ENCODE measurements at places on chromosomes 2 and 18.
A peak's percentile ranks its signal among the peaks of the same experiment; 100 is the strongest.

DNA sequence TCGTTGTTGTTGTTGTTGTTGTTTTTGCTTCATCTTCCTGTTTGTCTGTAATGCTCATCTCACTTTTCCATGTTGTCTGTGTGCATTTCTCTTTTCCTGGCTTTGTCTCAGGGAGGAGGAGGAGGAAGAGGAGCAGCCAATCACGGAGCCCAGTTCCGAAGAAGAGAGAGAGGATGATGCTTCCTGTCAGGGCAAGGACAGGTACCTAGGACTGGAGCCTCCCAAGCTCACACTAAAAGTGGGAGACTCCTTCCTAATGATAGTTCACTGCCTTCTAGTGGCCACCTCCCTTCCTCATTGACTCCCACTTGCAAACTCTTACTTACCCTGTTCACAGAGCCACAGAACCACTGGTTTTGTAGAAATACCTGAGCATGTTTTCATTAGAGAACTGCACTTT is 179.6 kb downstream of the TPGS2 start:
- no peak for DNase-seq

DNA sequence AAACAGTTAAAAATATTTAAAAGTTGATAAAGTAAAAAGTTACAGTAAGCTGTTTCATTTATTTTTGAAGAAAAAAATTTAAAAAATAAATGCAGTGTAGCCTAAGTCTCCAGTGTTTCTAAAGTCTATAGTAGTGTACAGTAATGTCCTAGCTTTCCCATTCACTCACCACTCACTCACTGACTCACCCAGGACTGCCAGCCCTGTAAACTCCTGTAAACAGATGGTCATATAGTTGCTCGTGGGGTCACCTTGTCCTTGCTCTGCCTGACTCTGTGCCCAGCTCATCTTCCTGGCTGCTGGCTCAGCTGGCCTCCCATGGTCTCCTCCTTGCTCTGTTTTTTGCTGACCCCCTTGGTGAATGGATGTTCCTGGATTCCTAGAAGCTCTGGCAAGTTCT is 180.3 kb downstream of the VAPA start:
- no peak for DNase-seq

DNA sequence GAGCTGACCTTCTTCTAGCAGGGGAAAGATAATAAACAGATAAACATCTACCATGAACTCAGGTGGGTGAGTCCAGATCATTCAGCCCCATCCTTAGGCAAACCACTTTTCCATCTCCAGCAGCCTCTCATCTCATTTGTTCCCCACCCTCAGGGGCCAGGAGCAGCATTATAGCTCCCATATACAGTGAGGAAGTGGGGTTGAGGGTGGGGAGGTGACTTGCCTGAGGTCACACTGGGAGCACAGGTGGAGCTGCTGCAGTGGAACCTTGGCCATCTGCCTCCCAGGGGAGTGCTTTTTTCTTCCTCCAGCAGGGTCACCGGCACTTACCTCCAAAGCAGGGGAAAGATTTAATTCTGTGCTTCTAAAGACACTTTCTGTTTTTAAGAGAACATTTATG is 212.5 kb upstream of the SMAD2 start:
- DNase-seq, result no peak

DNA sequence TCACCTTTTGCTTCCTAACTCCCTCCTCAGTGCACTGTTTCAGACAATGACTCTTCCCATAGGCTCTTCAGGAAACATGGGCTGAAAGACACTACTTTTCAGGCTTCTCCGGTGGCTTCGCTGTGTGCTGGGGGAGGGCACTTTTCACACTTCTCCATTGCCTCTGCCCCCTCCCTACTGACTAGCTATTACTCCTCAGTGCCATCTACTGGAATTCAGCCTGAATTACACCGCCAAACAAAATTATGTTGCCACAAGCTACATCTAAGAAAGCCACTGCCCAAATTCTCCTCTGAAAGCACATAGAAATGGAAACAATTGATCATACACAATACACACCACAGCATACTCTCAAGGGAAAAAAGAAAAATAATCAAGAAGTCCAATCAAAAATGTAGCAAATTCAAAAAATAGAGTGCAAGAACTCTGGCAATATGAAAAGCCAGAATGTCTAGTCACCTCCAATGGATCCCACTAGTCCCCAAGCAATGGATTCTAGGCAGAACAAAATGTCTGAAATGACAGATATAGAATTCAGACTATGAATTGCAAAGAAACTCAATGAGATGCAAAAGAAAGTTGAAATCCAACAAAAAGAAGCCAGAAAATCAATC is 1139.4 kb upstream of the GYPC start:
- DNase-seq, result peak; percentile 29

DNA sequence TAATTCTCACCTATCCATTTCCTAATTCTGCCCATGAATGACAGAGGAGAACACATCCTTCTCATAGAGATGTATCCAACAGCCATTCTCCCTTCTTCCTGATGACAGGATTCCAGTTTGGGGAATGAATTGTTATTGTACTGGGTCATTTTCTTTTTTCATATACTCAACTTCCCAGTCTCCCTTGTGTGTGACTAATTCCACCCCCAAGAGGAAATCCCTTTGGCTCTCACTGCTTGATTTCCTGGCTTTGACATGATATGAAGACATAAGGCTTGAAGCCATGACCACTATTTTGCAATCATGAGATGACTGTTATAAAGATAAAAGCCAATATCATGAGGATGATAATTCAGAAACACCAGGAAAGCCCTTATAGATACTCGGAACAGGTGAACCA is 384.7 kb upstream of the ACVR2A start:
- DNase-seq, result peak; percentile 75

DNA sequence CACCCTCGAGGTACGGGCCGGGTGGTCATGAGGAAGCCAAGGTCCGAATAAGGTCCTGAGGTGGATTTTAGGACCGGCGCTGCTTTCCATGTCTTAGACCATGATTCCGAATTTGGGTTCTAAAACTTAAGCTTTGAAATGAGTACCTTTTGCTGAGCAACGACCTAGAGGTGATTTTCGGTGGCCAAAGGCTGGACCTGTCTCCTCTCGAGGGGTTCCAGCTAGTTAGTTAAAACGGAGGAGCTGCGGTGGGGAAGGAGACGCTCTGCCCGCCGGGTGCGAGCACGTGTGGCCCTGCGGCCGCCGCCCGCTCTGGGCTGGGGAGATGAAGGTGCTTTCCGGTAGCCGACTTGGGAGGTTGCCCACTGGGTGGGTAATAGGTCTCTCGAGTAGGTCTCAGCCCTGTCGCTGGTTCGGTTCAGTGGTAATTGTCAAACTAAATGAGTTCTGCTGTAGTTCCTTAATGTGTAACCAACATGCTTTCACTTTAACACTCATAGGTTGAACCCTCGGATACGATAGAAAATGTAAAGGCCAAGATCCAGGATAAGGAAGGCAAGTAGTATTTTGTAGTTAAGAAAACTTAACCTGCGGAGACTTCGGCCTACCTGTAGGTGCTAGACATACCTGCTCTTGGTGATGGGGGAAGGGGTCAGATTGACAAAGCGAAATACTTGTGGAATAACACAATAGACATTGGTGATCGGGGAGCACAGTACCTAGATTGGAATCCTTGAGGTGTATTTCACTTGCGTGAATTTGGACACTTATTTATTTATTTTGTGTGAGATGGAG is 572 bp downstream of the RPS27A start:
- peak; percentile 17 for DNase-seq

GRCh38 chr2:111982822-111983221 is 72.2 kb upstream of the TMEM87B start:
- no peak for DNase-seq

- no peak for DNase-seq
These were observed 8.2 kb downstream of the PER2 start for GRCh38 chr2:238280083-238280825.

DNA sequence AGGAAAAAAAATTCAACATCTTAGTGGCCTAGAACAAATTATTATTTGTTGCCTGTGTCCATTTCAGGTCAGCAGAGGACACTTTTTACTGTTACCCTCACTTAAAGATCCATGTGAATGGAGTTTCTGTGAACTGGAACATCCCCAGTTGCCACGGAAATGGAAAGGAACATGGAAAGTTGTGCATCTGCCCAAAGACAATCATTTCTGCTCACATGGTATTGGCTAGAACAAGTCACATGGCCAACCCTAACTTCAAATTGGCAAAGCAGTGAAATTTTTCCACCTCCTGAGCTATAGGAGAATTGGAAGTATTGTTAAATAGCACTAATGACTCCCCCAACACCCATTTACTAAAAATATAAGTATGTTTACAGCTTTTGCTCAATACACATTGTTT is 71.2 kb upstream of the CCBE1 start:
- DNase-seq, result no peak

DNA sequence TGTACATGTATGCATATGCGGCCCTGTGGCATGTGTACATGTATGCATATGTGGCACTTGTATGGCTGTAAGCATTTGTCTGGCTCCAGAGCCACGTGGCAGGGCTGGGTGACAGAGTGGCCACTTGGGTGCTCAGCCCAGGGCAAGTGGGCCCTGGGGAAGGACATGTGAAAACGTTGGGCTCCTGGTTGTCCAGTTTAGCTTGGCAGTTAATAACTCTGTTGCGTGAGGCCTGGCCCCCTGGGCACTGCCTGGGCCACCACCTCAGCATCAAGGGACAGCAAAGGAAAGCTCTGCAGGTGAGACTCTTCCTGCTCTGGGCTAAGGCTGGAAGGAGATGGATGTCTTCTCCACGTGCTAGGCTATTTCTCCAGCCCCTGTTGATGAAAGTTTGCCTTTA is 119.9 kb downstream of the CTIF start:
- DNase-seq, result no peak

GRCh38 chr2:28898048-28898447 is 3.6 kb downstream of the WDR43 start:
- DNase-seq, result no peak

DNA sequence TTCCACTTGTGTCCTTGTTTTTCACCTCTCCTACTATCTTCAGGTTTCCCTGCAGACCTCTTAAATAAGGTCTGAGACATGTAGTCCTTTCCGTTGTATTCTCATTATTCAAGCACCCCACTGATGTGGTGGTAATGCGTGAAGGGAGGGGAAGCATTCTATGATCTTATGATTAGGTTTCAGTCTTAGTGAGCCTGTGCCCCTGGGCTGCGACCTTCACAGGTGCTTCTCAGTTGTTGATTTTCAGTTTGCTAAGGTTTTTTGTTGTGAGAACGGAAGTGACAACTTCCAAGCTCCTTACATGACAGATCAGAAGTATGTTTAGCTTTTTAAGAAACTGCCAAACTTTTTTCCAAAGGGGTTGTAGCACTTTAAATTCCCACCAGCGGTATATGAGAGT is 41.3 kb downstream of the VPS54 start:
- DNase-seq, result no peak

DNA sequence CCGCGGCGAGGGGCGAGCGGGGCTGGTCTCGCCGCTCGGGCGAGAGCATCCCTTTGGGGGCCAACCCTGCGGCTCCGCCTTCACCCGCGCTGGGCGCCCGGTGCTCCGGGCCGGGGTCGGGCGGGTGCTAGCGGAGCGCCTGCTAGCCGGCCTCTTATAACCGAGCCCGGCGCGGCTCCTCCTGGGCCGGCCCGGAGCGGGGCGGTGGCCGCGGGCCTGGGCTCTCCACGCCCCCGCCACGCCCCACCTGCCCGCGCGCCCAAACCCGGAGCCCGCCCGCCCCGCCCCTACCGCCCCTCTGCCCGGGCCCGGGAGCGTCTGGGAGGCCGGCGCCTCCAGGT is at the start of gene FOXI3:
Gene FOXI3 (minus strand): TSS at position 129 of the 341 bp plus-strand sequence. CDS start 158 bp downstream, outside the sequence.
- no peak for DNase-seq

GRCh38 chr2:50641633-50642032 is 390.3 kb downstream of the NRXN1 start:
- no peak for DNase-seq

GRCh38 chr2:107337209-107337898 is 451.4 kb upstream of the ST6GAL2 start:
- no peak for DNase-seq

DNA sequence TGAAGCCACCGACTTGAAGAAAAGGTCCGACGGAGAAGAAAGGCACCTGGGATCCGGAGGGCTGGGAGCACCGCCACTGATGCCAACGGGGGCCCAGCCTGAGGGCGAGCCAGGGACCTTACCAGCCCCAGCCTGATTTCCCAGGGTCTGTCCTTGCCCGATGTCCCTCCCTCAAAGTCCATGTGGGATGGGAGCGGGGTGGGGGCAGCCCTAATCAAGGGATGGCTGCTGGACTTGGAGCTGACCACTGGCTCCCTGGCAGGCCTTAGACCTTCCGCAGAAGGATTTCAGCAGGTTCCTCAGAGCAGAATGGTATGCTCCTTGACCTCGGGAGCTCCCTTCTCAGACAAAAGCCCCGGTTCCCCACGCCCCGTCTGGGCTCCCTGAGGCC is 99.6 kb downstream of the ZFP36L2 start:
- no peak for DNase-seq

- no peak for DNase-seq
These were observed 23.8 kb upstream of the TEX44 start for GRCh38 chr2:231568785-231569435.

DNA sequence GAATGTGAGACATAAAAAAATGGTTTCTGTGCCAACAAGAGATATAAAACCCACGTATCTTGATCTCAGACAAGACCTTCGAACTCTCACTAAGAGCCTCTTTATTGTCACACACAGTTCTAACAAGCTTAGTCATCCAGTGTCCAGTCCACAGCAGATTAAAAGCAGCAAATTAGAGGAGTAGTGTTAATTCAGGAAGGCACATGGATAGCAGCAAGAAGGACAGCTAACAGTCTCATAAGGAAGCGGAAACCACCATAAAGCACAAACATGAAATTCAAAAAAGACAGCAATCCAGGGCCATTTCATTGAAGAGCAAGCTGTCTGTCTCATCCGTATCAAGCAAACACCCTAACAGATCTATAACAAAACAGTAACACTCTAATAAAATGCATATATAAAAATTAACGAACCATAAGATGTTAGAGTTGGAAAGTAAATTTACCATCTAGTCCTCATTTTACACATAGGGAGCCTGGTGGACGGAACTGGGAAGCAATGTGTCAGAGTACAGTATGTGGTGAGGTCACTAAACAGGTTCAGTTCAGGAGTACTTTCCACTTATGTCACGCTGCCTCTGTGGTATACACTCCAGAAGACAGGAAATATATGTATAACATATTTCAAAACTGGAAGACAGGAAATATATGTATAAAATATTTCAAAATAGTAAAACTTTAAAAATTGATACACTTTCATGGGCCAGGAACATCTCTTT is 18.3 kb downstream of the AAK1 start:
- peak; percentile 71 for DNase-seq

DNA sequence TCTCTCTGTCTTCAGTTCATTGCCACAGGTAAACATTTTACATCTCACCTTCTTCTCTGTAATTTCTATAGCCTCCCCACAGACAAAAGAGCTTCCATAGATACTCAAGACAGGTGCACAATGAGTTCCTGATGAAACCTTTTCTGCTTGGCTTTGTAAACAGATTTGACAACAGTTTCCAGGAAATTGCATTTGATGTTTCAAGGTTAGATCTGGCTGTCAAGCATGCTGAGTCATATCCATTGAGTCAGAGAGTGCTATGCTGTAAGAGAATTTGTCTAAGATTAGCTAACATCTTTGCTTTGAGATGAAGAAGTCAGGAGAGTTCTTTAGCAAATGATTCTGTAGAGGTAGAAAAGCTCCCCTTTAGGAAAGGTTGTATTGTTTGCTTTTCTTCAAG is 40.6 kb upstream of the MAP2 start:
- DNase-seq, result peak; percentile 28

GRCh38 chr2:65142515-65142914 is 12.6 kb upstream of the RAB1A start:
- peak; percentile 59 for DNase-seq

GRCh38 chr2:241896746-241897201 is 27.2 kb downstream of the RTP5 start:
- DNase-seq, result no peak

Measured in inflammatory macrophage treated with lipopolysaccharide for 4 hours (primary cell).